ENCODE measurements at places on chromosomes 16 and 17.

DNA sequence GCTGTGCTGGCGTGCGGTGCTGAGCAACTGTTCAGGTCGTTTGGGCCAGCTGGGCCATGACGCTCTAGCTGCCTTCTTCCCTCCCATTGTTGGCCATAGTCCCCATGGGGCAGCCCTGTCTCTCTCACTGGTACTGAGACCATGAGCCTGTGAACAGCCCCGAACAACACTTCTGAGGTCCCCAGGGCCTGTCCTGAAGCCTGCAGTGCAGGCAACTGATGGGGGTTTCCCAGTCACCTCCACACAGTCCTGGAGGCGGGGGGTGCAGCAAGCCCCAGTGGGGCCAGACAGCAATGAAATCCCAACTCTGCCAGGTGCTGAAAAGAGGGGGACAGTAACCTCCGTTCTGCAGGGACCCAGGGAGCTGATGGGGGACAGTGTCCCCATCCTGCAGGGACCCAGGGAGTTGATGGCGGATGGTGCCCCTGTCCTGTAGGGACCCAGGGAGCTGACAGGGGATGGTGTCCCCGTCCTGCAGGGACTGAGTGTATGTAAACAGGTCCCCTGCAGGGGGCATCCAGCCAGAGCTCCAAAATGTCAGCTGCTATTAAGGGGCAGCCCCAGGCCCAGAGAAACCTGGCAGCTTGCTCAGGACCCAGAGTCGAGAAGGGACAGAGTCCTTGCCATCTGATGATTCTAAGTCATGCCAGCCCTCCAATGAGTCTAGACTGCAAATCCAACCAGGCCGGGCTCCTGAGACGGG lies 30.4 kb downstream of the ENGASE start:
- DNase-seq: no peak

DNA sequence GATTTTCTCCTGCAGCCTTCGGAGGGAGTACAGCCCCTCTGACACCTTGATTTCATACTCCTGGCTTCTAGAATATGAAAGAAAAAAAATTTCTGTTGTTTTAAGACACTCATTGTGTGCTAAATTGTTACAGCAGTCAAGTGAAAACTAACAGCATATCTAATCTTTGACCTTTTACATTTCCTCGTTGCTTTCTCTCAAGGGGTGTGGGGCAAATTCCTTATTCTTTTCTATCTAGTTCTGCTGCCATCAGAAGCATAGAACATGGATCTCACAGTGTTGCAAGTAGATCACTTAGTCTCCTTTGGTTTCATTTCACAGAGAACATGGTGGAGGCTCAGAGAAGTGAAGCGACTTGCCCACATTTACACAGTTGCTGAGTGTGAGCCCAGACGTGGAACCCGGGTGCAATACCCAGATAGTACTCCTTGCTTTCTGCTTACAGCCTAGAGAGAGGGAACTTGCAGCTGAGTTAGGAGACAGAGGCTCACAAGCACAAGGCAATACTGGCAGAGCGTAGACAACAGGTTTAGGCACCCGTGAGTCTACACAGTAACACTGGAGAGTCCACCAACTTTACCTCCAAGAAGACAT lies 28.7 kb upstream of the MMD start:
- no peak for DNase-seq

DNA sequence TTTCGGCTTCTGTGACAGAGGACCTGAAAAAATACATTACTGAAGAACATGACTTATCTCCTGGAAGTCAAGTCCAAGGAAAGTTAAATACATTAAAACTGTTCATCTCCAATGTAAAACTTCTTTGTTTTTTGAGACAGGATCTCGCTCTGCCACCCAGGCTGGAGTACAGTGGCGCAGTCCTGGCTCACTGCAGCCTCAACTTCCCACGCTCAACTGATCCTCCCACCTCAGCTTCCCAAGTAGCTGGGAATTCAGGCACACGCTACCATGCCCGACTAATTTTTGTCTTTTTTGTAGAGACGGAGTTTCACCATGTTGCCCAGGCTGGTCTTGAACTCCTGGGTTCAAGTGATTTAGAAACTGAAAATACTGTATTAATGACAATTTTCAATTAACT lies 9.7 kb upstream of the TERB1 start:
- DNase-seq: no peak

DNA sequence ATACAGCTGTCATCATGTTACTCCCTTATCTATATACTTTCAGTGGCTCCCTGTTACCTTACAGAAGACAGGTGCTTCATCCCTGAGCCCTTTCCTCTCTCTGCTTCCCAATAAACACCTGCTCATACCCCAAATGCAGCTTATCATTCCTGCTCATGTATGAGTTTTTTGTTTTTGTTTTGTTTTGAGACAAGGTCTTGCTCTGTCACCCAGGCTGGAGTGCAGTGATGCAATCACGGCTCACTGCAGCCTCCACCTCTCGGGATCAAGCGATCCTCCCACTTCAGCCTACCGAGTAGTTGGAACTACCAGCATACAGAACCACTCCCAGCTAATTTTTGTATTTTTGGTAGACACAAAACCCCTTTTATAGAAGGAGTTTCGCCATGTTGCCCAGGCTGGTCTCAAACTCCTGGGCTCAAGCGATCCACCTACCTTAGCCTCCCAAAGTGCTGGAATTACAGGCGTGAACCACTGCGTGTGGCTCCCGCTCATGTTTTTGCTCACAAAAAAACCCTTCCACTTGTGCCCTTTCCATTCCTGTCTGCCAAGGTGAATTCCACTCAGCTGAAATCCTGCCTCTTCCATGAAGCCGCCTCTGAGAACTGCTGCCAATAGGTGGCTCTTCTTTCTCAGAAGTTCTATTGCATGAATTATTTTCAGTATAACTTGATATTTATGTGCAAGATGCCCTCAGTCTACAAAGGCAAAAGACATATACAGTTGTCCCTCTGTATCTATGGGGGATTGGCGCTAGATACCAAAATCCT lies 7.9 kb upstream of the RNF157 start:
- no peak for DNase-seq

GRCh38 chr16:84194470-84195200 lies 3.7 kb downstream of the ADAD2 start:
- DNase-seq: no peak

GRCh38 chr16:71648921-71649320 lies 22.9 kb downstream of the MARVELD3 start:
- DNase-seq: no peak

DNA sequence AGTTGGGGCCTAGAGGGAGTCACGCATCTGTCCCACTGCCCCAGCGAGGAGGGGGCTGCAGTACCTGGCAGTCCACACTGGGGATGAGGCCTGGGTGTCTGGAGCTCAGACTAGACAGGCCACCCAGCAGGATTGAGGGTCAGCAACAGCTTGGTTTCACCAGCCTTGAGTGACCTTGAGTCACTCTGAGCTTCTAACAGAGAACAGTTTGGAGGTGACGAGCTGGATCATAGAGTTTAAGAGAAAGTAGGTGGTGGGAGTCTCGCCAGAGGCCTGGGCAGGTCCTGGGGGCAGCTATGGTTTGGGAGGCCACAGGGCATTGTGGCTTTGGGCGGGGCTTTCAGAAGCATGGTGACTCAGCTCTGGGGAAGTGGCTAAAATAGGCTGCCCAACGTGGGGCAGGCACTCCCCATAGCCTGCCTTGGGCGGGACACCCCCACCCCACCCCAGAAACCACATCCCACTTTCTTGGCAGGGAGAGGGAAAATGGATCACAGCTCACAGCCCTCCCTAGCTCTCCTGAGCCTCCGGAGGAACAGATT lies 20.5 kb downstream of the CDC42EP4 start:
- DNase-seq: peak; percentile 94

GRCh38 chr17:64024781-64025731 lies 4.6 kb upstream of the ICAM2 start:
- peak; percentile 13 for DNase-seq

- no peak for DNase-seq
Observed at GRCh38 chr17:32936186-32936893, 8.4 kb downstream of the TMEM98 start.

GRCh38 chr17:83136931-83137330 lies 57.5 kb downstream of the METRNL start:
- DNase-seq: no peak

- DNase-seq: no peak
Observed at GRCh38 chr16:57589374-57589773, 39.1 kb upstream of the ADGRG1 start.

DNA sequence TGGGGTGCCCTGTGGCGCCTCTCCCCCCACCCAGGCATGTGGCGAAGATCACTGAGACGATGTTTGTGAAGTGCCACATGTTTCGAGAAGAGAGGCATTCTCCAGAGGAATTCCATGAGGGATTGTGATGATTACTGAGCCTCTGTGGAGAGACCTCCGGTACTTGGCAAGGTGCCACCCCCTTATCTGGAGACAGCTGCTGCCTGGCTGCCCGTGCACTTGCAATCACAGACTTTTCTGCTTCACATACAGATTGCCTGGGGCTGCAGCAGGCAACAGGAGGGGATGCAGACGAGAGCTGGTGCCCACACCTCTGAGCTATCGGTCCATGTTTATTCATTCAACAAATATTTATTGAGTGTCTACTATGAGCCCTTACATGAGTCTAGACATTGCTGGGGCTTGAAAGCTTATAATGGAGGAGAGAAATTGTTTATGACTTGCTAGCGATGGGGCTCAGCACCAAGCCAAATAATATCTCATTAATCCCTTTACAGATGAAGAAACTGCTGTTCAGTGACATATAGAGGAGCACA lies 317.2 kb upstream of the ZFHX3 start:
- peak; percentile 4 for DNase-seq

DNA sequence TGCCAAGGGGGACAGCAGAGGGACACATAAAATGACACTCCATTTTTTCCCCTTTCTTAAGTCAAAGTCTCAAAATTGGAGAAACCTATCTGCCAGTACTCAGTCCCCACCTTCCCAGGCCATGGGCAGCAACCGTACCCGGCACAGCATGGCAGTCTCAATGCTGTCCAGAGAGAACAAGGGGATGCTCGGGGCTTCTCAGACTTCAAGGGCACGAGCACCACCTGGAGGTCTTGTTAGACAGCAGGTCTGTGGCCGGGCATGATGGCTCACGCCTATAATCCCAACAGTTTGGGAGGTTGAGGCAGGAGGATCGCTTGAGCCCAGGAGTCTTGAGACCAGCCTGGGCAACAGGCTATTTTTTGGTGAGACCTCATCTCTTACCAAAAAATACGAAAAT lies 3.2 kb downstream of the DNAH17 start:
- no peak for DNase-seq

GRCh38 chr17:72514891-72515290 lies 394.1 kb downstream of the SOX9 start:
- peak; percentile 48 for DNase-seq

Measured in LHCN-M2 (cell line).